Naive thymus-derived CD4-positive, alpha-beta T cell (primary cell): ENCODE measurements at places on chromosomes 2 and 18. TPM values are rescaled to one million over a fixed set of nuclear protein-coding genes. Genes with fewer than 3 reads are reported as not detected.

DNA sequence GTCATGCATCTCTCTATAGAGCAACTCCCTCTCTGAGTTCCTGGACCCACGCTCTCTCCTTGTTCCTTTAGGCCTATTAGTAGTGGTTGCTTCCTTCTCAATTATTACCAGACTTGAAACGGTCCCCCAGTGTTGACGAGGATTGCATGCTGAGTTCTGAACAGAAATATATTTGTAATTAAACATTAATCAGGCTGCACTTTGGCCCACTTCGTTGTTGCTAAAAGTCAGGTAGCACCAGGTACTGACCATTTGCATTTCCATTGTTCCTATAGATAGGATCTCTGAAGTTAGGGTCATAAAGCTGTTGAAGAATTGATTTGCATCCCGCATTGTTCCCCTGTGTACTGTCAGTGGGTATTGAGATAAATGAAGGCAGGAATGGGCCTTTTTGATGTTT is 36.9 kb upstream of the TTR start:
- no peaks in the 10 kb centered on the region for H3K4me1 ChIP-seq
- no peaks in the 10 kb centered on the region for H3K36me3 ChIP-seq
- DNase-seq, result no peak
- H3K27me3 ChIP-seq, result no peaks in the 10 kb centered on the region
- H3K4me3 ChIP-seq, result no peak overlapping the region

GRCh38 chr18:28793901-28794300 is 617.0 kb upstream of the CDH2 start:
- no peaks in the 10 kb centered on the region for H3K4me1 ChIP-seq
- H3K27me3 ChIP-seq, result no peaks in the 10 kb centered on the region
- no peak overlapping the region for H3K27ac ChIP-seq
- no peaks in the 10 kb centered on the region for H3K36me3 ChIP-seq
- no peak overlapping the region for H3K4me3 ChIP-seq

DNA sequence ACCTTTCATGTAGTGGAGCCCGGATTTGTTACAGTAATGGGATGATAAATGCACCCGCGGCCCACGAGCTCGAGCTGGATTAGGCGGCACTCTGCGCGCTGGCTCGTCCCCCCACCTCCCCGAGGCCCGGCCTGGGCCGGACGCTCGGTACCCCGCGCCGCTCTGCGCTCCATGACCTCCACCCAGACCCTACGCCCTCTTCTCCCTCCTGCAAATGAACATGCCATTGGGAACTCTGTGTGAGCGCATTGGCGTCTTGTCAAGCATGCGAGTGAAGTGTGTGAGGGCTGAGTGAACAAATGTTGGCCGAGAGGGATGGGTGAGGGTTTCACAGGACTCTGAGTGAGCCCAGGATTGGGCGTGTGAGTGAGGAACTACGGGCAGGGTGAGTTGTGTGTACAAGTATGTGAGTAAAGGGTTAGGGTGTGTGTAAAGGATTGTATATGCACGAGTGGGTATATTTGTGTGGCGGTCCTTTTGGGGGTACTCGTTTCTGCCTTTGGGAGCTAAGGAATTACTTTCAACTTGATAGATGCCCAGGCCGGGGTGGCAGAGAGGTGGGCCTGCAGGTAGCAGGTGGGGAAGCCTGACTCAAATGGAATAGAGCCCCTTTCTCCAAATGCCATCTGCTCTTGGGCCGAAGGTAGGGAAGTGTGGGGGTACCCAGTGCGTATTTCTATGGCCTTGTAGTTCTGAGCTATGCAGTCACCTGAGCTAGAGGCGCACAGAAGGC is 2.9 kb upstream of the EN1 start:
- peaks cover 15% of the 10 kb centered on the region for H3K4me1 ChIP-seq
- DNase-seq, result no peak

- no peaks in the 10 kb centered on the region for H3K36me3 ChIP-seq
- peak; percentile 8 for DNase-seq
- H3K27me3 ChIP-seq, result no peaks in the 10 kb centered on the region
- H3K4me3 ChIP-seq, result no peak overlapping the region
- no peaks in the 10 kb centered on the region for H3K4me1 ChIP-seq
- no peak overlapping the region for H3K27ac ChIP-seq
These were observed 165.2 kb downstream of the SH3BP4 start for GRCh38 chr2:235116885-235117492.

DNA sequence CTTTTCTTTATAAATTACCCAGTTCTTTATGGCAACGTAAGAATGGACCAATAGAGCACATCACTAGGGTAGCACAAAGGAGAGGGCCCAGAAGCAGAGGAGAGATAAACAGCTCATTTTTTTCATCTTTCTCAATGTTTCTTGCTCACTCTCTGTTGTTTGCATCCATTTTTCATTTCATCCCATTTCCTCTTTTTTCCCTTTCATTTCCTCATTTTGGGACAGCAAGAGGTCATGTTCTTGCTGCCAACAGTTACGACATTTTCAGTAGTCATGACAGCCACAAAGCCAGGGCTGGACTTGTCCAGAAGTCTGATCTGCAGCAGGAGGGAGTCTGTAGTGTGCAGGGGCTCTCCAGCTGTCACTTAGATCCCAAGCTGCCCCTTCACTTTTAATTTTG is 52.7 kb upstream of the CYP1B1 start:
- no peaks in the 10 kb centered on the region for H3K36me3 ChIP-seq
- H3K27me3 ChIP-seq, result no peaks in the 10 kb centered on the region
- H3K4me3 ChIP-seq, result no peak overlapping the region
- H3K27ac ChIP-seq, result no peak overlapping the region

- H3K27ac ChIP-seq, result no peak overlapping the region
- H3K36me3 ChIP-seq, result no peaks in the 10 kb centered on the region
- no peak overlapping the region for H3K4me3 ChIP-seq
- DNase-seq, result no peak
- H3K4me1 ChIP-seq, result no peaks in the 10 kb centered on the region
These were observed 245.4 kb upstream of the MEIS1 start for GRCh38 chr2:66189553-66189952.

Gene LYG1
- 1.0 TPM for total RNA-seq

Gene ASB18
- total RNA-seq, result not detected

Gene OR6B2
- not detected for total RNA-seq
